Nephron progenitor cell (in vitro differentiated cells): ENCODE measurements at places on chromosomes 7 and 10.

GRCh38 chr10:2989292-2989947 lies 77.9 kb upstream of the PFKP start:
- DNase-seq: no peak

DNA sequence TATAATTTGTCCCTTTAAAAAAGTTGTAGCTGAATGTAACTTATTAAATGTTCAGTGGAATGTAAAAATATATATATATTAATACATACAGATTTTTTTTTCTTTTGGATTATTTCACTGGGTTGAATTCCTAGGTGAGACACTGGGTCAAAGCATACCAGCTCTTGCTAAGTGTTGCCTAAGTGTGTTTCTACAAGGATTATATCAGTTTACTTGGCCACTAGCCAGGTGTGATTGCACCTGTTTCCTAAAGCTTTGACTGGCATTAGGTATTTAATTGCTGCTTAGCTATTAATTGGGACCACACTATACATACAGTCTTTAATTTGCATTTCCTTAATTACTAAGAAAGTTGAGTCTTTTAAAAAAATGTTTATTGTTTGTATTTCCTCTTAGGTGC lies 5.5 kb upstream of the ELOVL3 start:
- no peak for DNase-seq

DNA sequence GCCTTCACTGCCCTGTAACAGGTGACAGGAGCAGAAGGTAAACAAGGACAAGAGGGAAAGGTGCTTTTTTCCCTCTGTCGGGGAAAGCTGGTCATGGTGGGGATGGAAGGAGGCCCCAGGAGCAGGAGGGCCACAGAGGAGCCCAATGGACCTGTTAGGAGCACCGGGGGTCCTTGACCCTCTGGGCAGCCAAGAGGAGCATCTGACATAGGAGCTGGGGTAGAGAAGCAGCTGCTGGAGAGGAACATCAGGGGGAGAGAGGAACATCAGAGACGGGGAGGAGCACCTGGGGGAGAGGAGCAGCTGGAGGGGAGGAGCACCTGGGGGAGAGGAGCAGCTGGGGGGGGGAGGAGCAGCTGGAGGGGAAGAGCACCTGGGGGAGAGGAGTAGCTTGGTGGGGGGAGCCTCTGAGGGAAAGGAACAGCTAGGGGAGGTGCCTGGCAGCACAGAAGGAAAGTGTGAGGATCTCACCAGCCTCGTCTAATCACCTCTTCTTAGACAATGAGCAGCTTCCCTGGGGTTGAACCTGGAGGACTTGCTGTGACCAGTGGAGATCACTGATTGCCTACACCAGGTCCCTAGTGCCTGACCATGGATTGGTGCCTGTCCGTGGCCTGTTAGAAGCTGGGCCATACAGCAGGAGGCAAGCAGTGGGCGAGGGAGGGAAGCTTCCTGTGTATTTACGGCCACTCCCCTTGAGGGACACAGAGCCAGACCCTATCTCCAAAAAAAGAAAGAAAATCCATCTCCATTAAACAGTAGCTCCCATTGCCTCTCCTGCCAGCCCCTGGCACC lies 37.6 kb downstream of the JAKMIP3 start:
- DNase-seq: no peak

GRCh38 chr10:69402386-69402785 lies 14.3 kb downstream of the TACR2 start:
- no peak for DNase-seq
